ENCODE measurements at places on chromosomes 2 and 18.

GRCh38 chr2:37090019-37090477, 5.7 kb downstream of the GPATCH11 start:
- DNase-seq = no peak

GRCh38 chr2:168948621-168949212, 47.6 kb downstream of the G6PC2 start:
- no peak for DNase-seq

DNA sequence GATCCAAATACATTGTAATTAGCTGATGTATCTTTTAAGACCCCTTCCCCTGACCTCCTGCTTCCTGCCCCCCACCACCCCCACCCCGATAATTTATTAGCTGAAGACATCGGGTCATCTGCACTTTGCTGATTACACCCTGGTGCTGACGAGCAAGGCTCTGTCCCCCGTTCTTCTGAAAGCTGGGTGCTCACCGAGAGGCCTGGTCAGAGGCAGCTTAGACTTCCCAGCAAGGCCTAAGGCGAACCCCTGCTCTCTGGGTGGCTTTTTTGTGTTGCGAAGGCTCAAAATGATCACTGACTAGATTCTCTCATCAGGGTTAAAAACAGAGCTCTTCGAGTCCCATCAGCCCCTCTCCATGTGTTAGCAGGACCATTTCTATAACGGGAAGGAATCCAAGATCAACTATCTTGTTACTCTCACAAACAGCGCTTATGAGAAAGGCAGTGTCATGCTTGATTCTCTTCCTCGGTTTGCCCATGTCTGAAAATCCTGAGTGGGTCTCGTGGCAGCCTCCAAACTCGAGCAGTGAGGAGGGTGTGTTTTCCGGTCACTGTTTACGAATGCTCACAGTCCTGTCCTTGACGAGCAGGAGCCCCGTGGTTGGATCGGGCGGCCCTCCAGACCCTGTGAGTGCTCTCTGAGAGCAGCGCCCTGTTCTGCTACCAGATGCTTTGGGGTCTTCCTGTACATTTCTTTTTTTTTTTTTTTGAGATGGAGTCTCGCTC, 201.6 kb downstream of the HDAC4 start:
- no peak for DNase-seq

- DNase-seq = no peak
These were observed 66.6 kb downstream of the IL1R2 start for GRCh38 chr2:102058293-102058833.

DNA sequence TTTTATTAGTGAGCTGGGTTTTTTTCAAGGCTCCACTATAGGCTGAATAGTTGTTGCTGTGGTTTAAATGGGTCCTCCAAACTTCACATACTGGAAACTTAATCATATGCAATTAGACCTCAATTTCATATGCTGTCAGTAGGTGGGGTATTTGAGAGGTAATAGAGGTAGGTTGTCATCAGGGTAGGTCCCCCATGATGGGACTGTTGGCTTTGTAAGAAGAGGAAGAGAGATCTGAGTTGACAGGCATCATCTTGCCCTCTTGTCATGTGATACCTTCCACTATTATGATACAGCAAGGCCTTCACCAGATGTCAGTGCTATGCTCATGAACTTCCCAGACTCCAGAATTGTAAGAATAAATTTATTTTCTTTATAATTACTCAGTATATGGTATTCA, 819.4 kb downstream of the LRP1B start:
- DNase-seq = no peak

- no peak for DNase-seq
These were observed 784.6 kb upstream of the ZEB2 start for GRCh38 chr2:145304501-145304900.

- no peak for DNase-seq
These were observed 16.1 kb downstream of the MOCOS start for GRCh38 chr18:36203360-36203895.

GRCh38 chr2:15241201-15241600, 319.9 kb downstream of the NBAS start:
- DNase-seq = no peak

DNA sequence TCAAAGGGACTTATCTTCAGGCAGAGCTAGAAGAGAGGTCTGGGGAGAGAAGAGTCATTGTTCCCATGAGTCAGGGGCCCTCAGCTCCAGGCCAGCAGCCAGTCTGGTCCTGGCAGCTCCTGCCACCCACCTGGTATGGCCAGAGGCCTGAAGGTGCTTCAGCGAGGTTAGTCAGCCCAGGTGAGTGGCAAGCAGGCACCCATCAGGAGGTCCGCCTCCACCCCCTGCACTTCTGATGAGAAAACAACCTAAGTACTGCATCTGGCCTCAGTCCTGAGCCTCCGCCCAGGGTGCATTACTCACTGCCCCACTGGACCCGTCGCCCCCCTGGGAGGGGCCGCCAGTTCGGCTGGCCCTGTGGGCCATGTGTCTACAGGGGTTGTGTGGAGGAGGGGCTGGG, 130.2 kb downstream of the INHBB start:
- no peak for DNase-seq

GRCh38 chr18:6962571-6963451, 154.8 kb downstream of the LAMA1 start:
- DNase-seq = no peak

GRCh38 chr2:236795169-236795860, 225.7 kb downstream of the ACKR3 start:
- no peak for DNase-seq

DNA sequence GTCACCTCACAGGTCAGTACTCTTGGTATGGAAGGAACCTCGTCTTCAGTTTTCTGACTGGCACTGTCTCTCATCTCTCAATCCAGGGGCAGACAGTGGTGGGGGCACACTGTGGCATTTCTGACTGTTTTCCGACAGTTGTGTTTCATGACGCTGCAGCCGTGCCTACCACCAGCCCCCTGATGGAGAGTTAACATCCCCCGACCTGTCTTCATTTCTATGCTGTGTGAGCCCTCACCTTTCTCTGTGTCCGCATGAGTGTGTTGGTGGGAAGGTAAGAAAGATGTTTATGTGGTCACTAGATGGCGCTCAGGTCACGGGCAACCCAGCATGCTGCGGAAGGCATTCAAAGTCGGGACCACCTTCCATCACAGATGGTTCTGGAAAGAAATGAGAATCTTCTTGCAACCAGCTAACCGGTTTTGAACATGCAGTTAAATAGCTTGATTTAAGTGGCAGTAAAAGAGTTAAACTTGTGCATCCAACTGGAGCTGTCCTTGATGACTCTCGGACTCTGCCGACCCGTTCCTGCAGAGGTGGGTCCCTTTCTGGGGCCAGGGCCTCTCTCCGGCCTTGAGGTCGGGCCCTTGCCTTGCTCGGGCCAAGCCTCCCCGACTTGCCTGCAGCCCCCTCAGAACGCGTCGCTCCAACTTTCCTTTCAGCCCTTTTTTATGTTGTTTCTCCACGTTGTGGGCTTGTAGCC, 92.4 kb downstream of the DYSF start:
- peak; percentile 47 for DNase-seq

Measured in renal cortical epithelial cell (primary cell).